Thyroid gland (tissue), 4 donors: ENCODE measurements at places on chromosomes 2 and 18. TPM values are rescaled to one million over a fixed set of nuclear protein-coding genes. Genes with fewer than 3 reads are reported as not detected.

The SPHKAP gene
- total RNA-seq, result 0.20 TPM

DNA sequence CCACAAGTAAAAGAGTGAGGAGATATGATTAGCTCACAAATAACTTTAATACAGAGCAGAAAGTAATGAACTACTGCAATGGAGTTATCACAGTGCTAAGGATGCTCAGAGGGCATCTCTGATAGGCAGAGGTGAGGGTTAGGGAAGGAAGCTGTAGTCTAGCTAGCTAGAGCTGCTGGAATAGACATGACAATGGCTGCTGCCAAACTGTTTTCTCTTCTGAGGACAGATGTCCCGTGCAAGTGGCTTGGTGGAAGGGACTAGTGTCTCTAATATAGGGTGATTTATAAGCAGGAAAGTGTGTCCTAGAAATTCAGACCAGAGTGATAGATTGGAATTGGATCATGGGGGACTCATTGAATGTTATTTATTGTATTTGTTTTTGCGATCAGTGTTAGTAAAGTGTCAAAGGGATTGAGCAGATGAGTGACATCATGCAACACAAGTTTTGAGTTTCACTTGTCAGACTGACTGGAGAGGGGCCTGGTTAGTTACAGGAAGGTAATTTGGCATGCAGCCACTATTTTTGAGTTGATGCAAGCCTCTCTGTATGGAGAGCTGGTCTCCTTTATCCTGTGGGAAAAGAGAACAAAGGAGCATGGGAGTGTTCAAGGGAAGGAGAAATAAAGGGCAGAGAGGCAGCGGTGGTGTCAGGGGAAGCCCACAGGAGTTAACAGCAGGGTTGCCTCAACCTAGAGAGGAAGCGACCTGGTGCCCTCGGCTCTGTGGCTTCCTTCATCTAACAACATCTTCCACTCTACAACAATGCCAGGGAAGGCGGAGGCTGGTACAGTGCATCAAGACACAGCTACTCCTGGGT lies 1.9 kb downstream of the CTLA4 start:
- no peak for DNase-seq

- no peak for DNase-seq
These were observed 37.8 kb downstream of the VIT start for GRCh38 chr2:36734304-36734703.

- peak; percentile 3 for DNase-seq
These were observed 124.8 kb upstream of the NYAP2 start for GRCh38 chr2:225274751-225275150.

DNA sequence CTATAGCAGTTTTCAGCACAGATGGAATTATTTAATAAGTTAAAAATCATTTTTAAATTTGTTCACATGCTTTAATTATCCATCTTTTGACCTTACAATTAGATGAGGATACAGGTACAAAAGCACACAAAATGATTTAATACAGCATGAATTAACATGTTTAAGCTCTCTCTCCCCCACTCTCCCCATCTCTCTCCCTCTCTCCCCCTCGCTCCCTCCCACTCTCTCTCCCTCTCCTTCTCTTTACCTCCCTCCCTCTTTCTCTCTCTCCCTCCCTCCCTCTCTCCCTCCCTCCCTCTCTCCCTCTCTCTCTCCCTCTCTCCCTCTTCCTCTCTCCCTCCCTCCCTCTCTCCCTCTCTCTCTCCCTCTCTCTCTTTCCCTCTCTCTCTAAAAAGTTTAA lies 7.6 kb downstream of the NBAS start:
- no peak for DNase-seq

The CASP10 gene
- 12.4 TPM for total RNA-seq

The SH2D6 gene
- total RNA-seq, result 5.5 TPM

The GULP1 gene
- total RNA-seq, result 38.8 TPM

The NGEF gene
- total RNA-seq, result 2.1 TPM

The SP110 gene
- 27.7 TPM for total RNA-seq

GRCh38 chr2:128496700-128497099 lies 178.0 kb upstream of the HS6ST1 start:
- no peak for DNase-seq

DNA sequence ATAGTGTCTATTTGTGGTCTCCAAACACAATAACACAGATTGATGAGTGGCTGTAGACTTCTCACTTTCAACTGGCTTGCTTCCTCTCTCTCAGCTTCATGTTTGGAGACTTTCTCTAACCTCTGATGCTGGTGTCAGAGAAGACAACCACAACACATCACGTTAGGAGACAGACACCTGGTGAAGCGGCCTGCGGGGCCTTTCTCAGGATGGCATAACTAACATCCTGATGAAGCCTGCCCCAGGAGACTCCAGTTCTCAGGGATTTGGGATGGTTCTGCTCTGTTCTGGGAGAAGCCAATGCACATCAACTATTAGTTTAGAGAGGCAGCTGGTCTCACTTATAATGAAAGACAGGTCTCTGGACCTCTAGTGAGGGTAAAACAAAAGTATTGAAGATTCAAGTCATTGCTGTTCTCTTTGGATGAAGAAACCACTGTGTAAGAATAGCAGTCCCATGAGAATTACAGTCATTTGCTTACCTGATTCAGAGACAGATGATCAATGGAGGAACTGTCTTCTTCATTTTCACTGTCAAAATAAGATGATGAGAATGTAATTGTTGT lies 2.0 kb downstream of the IL1A start:
- DNase-seq, result no peak

GRCh38 chr18:54957996-54958395 lies 1.3 kb downstream of the CCDC68 start:
- peak; percentile 7 for DNase-seq

DNA sequence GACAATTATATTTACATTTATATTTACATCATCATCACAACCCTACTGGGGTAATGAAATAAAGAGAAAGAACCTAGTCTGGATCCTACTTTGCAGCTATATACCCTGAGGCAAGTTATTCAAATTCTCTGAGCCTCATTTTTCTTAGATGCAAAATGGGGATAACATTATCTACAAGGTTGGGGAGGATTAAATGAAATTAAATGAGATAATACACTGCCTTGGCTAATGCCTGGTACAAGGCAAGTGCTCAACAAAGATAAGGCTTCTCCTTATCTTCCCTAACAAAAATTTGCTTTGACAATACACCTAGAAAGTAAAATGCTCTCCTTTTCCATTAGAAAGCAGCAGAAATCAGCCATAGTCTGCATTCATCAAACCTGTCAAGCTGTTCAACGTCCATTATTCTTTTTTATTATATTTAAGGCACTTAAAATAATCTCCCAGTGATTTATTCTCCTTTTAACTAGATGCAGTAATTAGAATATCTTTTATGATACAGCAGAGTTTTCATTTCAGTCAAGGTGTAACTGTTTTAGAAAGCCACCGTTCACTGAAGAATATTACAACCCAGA lies 44.8 kb downstream of the TCF4 start:
- DNase-seq, result no peak

The RBFA gene
- total RNA-seq, result 36.5 TPM

GRCh38 chr2:96804986-96805385 lies 11.1 kb upstream of the CNNM3 start:
- no peak for DNase-seq

The AP1S3 gene
- total RNA-seq, result 51.3 TPM

- DNase-seq, result no peak
These were observed 11.4 kb downstream of the IL1F10 start for GRCh38 chr2:113079131-113079530.

The FEV gene
- not detected for total RNA-seq

GRCh38 chr18:50507120-50507590 lies 52.7 kb upstream of the MAPK4 start:
- peak; percentile 72 for DNase-seq

GRCh38 chr2:105498281-105498846 lies 99.5 kb upstream of the FHL2 start:
- DNase-seq, result peak; percentile 44

The GALNT5 gene
- total RNA-seq, result 0.49 TPM

The PSD4 gene
- total RNA-seq, result 63.7 TPM

The PJVK gene
- total RNA-seq, result 7.3 TPM

The UNC80 gene
- total RNA-seq, result 1.4 TPM

- DNase-seq, result peak; percentile 44
These were observed 250.5 kb downstream of the LOXHD1 start for GRCh38 chr18:46406539-46406932.

- no peak for DNase-seq
These were observed 235.7 kb downstream of the AGAP1 start for GRCh38 chr2:235729557-235729947.

The FABP1 gene
- not detected for total RNA-seq

DNA sequence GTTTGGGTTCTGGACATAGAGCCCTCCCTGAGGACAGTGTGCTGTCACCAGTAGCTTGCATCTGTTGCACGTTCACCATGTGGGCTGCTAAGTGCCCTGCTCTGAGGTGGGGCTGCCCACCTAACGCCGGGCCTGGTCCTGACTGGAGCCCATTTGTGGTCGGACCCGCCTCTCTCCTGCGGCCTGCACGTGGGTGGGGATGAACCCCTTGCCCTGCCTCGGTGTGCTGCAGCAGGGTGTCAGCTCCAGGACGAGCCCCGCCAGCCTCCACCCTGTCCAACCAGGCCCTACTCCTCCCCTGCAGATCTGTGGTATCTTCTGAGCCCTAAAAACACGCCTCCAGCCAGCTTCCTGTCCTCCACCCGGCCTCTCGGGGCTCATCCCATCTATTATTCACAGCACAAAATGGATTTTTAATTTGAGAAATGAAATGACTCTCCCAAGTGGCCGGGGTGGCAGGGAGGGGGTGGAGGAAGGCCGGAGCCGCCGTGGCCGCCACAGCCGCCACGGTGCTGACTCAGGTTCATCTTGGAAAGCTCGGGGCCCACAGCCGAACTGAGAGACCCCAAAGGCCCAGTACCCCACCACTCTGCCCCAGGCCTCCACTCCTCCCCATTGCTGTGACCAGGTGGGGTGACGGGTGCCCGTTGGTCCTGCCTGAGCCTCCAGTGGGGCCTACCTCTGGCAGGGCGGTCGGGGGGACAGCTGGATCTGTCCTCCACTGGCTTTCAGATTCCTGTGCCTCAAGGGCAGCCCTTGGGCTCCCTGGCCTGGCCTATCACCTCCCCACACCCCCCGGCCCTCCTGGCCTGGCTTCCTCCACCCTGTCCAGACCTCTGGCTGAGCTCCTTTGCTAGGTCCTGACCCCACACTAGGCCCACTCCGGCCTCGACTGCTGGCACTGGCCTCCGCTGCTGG lies 2.8 kb upstream of the ECEL1 start:
- DNase-seq, result no peak

The LYPD6 gene
- total RNA-seq, result 1.4 TPM

DNA sequence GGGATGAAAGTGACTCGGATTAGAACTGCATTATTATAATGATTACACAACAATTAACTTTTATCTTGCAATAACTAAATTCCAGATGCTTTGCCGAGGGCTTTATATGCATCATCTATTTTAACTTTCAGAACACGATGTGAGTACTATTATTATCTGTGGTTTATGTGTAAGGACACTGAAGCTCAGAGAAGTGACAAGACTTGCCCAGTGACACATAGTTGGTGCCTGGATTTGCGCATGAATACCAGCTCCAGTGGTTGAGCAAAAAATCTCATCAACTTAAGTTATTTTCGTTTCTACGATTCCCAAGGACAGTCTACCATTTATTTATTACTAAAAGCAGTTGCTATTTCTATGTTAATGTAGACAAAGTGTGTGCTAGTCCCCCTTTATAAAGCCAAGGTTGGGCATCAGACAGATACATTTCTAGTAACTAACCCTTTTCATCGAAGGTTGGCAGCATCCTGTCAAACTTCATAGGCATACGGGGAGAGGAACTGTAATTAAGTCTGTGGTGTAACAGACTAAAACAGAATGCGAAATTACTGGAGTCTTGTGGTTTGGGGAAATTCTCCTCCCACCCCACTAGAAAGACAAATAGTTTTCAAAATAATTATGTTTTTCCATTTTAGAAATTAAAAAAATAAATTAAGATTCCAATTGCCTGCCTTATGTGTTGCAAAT lies 73.2 kb upstream of the BOD1L2 start:
- DNase-seq, result no peak
